ENCODE measurements at places on chromosomes 2 and 18. TPM values are rescaled to one million over a fixed set of nuclear protein-coding genes. Genes with fewer than 3 reads are reported as not detected.

DNA sequence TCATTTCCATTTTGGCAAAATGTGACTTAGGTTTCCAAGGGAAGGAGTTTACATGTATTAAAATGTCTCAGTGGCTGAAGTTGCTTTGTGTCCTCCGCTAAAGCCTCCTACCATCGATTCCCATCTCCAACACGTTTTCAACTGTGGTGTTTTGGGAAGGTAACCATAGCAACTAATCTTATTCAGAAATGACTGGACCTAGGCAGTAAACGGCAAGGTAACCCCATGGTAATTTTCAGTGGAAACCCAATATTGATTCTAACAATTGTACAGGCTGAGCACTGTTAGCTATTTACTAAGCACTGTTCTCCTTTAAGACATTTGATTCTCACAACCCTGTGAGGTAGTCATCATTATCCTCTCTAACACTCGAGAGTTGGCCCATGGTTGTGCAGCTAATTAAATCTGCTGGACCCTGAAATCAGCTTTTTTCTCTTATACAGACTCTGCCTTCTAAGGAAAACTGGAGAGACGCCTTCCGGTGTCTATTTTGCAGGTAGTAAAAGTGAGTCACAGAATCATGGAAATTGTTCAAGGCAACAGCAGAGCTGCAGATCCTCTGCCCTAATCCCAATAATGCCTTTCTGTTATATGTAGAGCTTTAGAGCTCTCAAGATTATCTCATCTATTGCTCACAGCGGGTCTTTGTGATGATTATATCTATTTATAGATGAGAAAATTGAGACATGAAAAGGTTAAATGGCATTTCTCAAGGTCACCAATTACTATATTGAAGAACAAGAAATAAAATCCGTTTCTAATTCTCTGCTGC lies 36.2 kb downstream of the FASTKD2 start:
- no peak for DNase-seq

GPR39 gene
- total RNA-seq: 10.4 TPM

DNA sequence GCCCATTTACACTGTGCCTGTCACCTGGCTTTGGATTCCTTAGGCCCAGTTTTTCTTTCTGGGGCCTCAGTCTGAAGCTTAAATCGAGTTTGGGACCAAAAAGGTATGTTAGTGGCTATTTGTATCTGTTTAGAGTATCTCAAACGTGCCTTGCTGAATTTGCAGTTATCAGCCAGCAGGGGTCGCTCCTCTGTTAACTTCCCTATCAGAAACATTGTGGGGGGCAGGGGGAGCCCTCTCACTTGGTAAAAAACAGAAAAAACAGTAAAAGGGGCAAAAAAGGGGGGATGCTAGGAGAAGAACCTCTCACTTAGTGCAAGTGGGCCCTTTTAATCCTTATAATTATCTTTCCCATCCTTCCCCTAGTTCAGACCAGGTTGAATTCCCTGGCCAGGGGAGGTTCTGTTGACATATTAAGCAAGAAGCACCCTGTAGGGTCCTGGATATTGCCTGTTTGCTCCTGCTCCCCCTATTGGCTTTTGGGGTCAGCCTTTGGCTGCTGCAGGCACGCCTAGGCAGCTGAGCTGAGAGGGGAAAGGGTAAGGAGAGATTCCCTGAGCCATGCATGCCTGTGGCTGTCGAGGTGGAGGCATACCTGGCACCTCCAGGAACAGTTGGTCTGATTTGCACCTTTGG lies 8.8 kb upstream of the IFIH1 start:
- no peak for DNase-seq

DNA sequence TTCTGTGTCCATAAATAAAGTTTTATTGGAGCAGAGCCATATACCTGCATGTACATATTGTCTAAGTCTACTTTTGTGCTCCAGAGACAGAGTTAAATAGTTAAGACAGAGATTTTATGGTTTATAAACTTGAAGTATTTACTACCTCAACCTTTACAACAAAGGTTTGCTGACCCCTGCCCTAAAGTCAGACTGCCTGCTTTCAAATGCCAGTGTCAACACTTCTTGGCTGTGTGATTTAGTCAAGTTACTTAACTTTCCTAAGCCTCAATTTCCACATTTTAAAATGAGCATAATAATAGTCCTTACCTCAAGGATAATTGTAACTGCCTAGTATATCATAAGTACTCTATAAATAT lies 44.4 kb upstream of the ITPRID2 start:
- no peak for DNase-seq

PRKD3 gene
- total RNA-seq: 57.4 TPM

- no peak for DNase-seq
These were observed 3.7 kb upstream of the MFSD6 start for GRCh38 chr2:190404487-190404886.

- DNase-seq: no peak
These were observed 221.3 kb upstream of the TMEFF2 start for GRCh38 chr2:192416060-192416459.

DNA sequence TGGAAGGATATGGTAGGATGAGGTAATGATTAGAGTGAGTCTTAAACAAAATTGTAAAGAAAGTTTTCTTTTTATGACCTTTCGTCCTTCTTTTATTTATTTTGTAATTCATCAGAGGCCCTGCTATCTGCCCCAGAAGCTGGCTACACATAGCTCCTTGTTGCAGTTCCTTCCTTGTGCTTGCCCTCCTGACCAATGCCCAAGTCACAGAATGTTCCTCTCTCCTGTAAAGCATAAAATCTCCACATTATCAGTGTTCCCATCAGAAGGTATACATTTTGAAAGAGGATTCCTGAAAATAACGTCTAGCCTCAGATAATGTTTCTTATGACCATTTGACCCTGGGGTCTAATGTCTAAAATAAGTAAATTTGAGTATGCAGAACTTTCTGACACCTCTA lies 78.3 kb downstream of the RND3 start:
- DNase-seq: no peak

DNA sequence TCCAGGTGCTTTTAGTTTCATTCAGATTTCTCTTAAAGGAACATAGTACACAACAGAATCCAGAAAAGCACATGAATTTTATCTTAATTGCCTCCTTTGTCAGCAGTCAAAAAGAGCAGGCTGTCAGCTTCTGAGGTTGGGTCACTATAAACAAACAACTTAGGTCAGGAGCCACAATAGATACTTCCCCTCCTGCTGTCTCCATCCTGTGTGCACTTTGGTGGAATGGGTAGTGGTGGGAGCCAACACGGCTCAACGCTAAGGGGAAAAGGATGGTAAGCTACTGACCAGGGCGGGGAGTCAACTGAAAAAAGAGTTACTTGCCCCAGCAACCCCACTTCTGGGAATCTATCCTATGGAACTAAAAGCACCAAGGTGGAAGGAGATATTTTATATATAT lies 121.9 kb downstream of the PAX3 start:
- DNase-seq: no peak

CPS1 gene
- 10.4 TPM for total RNA-seq

GRCh38 chr2:239236808-239237205 lies 164.0 kb downstream of the HDAC4 start:
- no peak for DNase-seq

DNA sequence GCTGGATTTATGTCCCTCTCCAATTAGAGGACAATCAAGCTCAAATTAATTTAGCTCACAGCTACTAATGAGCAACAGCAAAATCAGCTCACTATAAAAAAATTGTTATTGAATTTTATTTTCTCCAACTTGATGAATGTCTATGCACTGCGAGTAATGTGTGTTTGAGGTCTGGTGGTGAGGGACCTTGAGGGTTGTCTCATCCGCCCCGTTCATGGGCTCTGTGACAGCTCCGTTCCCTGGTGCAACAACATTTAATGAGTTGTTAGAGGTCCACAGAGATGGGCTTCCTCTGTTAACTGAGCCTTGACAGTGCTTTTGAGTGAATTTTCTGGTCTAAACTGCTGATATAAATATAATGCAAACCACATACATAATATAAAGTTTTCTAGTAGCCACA lies 101.7 kb downstream of the GPR39 start:
- DNase-seq: no peak

- DNase-seq: no peak
These were observed 61.4 kb upstream of the RTN4 start for GRCh38 chr2:55111570-55112228.

- no peak for DNase-seq
These were observed 41.2 kb downstream of the KIAA2012 start for GRCh38 chr2:202114291-202114690.
